ENCODE measurements at places on chromosomes 1 and 21.

DNA sequence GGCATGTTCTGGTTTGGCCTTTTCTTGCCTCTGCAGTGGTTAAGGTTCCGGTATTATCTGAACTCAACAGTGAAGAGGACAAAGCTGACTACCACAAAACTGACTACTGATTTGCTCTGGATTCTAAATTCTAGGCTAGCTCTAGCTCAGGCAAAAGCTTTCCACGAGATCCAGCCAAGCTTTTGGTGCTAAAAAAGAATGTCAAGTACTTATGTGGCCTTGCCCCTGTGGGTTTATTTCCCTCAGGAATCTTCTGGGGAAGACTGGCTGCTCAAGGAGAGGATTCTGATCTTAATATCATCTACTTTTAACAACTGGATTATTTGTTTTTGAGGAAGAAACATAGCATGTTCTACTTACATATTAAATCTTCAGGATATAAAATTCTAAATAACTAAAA lies 26.1 kb upstream of the MTMR11 start:
- no peak for DNase-seq

DNA sequence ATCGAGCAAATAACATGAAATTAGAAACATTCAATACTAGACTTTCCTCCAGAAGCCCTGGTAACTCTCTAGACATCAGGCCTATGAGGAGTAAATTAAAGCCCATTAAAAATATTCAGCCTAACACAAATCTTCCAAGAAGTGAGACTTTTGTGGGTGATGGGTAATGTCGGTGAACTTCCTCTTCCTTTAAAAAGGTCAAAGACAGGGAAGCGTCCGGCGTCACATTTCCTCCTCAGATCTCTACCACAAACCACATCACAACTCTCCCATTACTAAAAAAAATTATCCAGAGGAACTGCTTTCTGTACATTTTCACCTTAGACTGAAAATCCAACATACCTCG lies 1.4 kb downstream of the EIF4G3 start:
- no peak for DNase-seq

DNA sequence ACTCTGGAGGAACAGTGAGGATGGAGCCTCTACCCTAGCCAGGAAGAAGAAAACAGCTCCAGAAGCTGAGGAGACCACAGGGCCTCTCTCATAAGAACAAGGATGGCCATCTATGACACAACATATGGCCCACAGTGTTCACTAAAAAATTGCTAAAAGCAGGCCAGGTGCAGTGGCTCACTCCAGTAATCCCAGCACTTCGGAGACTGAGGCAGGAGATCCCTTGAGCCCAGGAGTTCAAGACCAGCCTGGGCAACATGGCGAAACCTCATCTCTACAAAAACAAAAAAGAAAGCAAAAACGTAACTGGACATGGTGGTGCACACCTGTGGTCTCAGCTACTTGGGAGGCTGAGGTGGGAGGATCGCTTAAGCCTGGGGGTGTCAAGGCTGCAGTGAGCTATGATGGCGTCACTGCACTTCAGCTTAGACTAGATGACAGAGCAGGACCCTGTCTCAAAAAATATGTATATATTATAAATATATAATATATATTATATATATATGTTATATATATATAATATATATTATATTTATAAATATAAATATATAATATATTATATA lies 103.1 kb downstream of the TOMM20 start:
- no peak for DNase-seq

- DNase-seq: no peak
These were observed 21.9 kb downstream of the MAP7D1 start for GRCh38 chr1:36177589-36178431.

GRCh38 chr1:54497338-54497737 lies 50.7 kb upstream of the ACOT11 start:
- DNase-seq: no peak

DNA sequence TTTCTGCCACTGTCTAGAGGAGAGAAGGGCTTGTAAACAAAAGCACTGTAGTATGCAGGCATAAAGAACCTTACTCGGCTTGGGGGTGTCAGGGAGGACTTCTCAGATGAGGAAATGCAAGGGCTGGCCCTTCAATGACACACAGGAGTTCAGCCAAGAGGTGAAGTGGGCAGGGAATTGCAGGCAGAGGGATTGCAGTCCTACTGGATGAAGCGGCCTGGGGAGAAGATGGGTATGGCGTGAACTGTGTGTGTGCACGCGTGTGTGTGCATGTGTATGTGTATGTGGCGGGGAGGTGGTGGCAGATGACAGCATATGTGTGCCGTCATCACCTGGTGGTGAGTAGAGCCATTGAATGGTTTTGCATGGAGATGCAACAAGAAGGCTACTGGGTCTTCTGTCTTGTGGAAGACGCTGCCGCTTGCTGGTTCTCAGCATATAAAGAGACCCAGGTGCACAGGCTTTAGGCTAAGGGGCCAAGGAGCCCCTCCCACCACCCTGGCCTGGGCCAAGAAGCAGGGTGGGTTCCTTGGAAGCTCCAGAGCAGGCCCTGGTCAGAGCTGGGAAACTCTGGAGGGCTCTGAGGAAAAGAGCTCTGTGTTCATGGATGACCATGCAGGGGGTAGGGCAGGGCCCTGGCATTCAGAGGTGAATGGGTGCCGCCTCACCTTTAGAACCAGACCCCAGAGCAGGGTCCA lies 4.1 kb upstream of the EPS8L3 start:
- no peak for DNase-seq

DNA sequence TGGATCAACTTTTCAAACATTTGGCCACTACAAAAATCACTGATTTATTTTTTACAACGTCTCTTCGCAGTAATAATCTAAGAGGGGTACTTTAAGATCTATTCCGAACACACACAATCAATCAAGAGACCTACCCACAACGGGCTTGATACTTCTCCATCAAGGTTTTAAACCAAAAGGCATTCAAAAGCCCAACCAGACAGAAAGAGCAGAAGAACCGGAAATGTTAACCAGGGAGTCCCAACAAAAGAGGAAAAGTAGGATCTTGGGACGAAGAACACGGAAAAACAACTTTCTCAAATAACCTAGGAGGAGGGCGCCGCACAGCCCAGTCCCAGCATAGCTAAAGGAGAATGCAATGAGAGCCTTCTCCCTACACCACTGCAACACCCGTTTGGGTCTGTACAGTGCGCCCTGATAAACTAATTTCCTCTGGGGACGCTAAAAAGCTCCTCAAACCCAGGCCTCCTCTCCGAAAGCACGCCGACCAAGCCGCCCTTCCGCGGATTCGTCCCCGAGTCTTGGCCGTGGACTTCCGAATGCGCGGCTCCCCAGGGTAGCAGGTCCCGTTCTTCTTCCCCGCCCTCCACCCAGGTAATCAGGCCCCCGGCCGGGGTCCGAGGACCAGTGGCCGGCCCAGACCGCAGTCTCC lies 623 bp downstream of the RPL22 start:
- DNase-seq: no peak

DNA sequence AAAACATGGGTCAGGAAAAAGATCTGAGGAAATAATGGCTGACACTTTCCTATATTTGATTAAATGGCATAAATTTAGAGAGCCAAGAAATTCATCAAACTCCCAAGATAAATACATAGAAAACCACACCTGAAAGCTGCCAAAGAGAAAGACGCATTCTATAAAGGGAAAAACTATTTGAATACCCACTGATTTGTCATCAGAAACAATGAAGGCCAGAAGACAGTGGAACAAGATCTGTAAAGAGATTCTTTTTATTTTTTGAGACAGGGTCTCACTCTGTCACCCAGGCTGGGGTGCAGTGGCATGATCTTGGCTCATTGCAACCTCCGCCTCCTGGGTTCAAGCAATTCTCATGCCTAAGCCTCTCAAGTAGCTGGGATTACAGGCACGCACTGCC lies 17.4 kb downstream of the SDE2 start:
- DNase-seq: no peak

DNA sequence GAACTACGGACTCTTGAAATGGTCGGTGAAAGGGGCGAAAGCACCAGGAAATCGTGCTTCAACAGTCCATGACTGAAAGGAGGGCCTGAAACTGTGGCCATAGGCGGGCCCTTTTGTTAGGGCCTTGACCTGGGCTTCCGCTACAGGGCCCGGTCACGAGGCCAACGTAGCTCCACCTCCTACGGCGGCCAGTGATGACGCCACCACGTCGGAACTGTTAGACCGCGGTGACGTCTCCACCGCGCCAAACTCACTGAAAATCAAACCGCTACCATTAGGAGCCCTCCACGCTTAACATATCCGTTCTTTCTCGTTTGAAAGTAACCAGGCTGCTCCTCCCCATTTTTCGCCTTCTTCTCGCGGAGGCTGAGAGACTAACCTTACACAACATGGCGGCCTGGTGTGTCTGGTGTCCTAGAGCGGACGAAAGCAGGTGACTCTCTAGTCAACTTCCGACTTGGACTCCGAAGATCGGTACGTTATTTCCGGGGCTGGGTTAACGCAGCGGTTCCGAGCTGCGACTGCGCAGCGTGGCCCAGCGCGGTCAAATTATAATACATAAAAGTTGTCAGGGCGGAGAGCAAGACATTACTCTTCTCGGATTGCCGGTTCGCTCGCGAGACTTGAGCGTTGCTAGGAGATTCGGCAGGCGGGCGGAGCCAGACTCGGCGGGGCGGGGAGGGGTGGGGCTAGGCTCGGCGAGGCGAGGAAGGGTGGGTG lies 371 bp upstream of the CACYBP start:
- DNase-seq: peak; percentile 96

- no peak for DNase-seq
These were observed 112.5 kb upstream of the F3 start for GRCh38 chr1:94654031-94654430.
